ENCODE measurements at places on chromosomes 3 and 15. TPM values are rescaled to one million over a fixed set of nuclear protein-coding genes. Genes with fewer than 3 reads are reported as not detected.

FOXB1 gene
- total RNA-seq = not detected

SAMMSON gene
- total RNA-seq = not detected

SLCO2A1 gene
- 0.02 TPM for total RNA-seq

GABRG3 gene
- total RNA-seq = not detected

MYH15 gene
- total RNA-seq = 0.10 TPM

GTF2A2 gene
- total RNA-seq = 78.9 TPM

ITIH1 gene
- total RNA-seq = not detected
